ENCODE measurements at places on chromosomes 6 and 20.

DNA sequence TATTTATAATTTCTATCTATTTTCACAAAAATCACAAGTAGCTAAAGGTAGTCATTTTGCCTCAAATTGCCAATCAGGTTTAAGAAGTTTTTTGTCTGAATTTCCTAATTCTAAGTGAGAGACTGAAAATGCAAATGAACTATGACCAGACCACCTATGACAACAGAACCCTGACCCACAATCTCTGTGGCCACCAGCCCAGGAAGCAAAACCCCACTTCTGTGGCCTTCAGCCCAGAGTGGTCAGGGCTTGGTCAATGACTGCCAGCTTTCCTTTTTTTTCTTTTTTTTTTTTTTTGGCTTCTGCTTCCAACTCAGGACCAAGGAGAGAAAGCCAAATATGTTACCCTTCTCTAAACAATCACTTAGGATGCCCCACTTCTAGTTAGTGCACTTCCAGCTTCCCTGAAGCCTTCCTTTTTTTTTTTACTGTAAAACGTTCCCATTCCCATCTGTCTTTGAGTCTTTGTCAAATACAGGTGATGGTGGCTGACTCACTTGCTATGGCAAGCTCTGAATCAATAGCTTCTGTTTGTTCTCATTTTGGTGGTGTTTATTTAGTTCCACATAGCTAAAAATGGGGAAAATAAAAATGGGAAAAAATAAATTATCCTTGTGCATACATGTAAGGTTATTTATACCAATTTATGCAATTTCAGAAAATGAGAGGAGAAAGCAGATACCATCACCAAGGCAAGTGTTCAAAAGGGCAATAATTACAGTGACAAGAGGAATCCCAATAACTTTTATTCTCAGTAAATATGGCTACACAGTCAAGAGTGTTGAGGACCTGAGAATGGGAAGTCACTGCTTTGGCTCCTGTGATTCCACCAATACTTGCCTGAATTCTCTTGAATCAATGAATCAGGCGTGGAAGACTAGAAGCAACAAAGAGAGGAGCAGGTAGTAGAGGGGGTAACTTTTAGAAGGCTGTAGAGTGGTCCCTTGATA, 170.3 kb upstream of the PDE7B start:
- DNase-seq: no peak

DNA sequence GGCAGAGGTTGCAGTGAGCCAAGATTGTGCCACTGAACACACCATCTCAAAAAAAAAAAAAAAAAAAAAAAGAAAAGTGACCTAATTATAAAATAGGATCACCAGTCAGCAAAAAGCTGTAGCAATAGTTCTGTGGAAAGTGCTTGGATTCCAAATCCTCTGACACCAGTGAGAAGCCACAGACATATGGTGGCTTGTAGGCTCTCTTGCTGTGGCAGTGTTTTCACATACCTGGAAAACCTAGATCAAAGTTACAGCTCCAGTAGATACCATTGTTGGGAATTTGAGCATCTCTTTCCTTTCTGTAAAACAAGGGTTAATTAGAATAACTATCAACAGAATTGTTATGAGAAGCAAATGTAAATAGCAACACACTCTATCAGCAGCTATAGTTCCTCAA, 4.1 kb downstream of the CCDC170 start:
- no peak for DNase-seq

DNA sequence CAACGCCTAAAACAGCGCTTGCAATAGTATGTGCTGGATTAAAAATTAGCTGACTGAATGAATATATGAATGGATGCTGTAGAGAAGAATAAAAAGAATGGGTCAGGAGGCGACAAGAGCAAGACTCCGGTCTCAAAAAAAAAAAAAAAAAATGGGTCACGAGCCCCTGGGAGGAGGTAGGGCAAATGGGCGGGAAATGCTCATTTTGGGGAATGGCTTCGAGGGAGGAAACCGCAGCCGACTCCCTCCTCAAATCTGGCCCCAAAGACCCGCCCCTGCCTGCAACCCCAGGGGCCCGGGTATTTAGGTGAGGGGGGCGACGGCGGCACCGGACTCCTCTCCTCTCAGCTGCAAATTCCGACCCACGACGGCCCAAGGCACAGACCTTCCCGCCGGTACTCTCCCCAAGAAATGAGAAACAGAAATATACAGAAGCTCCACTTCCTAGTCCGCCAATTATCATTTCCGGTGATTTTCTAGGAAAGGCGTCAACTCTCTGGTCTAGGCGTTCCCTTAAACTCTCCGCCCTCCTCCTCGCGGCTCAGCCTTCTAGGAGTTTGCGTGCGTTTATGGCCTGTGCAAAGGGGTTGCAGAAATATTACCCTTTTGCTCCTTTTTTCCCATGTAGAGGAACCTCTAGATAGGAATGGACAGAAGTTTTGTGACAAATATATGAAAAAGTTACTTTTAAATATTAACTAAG, at the start of gene ZNF311:
ZNF311 (minus strand) TSS at position 133 of the 703 bp plus-strand sequence. CDS start 1,361 bp downstream, outside the sequence.
- no peak for DNase-seq

GRCh38 chr20:62668441-62669027, 26.2 kb downstream of the SLCO4A1 start:
- peak; percentile 15 for DNase-seq

DNA sequence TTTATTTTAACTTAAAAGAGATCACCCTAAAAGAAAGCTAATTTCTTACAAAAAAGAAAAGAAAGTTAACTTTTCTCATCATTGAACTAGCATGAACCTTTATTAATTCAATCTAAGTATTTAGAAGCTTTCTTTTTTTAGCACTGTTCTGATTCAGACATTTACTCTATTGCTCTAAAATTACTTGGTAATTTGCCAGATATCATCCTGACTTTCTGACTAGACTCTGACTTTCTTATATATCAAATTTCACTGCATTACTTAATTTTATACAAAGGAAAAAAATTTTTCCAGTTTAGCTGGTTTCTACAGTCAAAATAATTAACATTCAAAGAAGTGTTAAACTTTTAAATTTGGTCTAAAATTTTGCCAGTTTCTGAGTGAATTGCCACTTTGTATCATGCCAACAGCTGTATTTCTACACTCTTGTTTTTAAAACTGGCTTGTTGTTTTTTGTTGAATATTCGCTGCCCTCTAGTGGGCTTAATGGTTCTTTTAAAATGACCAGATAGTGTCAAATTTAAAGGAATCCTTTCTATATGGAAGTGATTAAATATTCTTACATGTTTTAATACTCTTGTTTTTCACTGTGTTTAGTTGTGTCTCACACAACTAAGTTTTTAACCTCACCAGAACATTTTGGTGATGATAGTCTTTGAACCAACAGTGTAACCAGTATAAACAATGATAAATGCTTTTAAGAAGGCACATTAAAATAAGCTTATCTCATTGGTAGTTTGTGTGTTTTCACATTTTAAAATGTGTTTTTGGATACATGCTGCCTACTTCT, 102.0 kb downstream of the POPDC3 start:
- no peak for DNase-seq

- DNase-seq: no peak
Observed at GRCh38 chr20:19268426-19268825, 56.0 kb downstream of the SLC24A3 start.

- no peak for DNase-seq
Observed at GRCh38 chr6:4313044-4313686, 177.8 kb upstream of the ECI2 start.

DNA sequence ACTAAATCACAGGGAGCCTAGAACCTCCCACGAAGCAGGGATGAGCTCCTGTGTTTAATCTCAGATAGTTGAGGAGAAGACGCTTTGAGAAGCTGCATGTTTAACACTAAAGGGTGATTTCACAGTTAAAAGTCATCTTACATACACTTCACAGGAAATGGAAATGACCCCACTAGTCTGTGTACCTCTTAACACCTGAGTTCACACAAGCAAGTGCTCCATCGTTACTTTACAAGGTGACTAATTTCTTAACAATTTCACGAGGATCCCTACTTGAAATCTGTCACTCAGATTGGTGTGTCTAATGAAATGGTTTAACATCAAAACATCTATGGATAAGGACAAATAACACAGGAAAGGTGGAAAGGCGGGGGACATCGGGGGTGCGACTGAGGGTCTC, 93.8 kb upstream of the RPS6KA2 start:
- no peak for DNase-seq

GRCh38 chr6:169577236-169577635, 124.6 kb downstream of the WDR27 start:
- no peak for DNase-seq

GRCh38 chr6:15629487-15629886, 33.3 kb downstream of the DTNBP1 start:
- DNase-seq: no peak

DNA sequence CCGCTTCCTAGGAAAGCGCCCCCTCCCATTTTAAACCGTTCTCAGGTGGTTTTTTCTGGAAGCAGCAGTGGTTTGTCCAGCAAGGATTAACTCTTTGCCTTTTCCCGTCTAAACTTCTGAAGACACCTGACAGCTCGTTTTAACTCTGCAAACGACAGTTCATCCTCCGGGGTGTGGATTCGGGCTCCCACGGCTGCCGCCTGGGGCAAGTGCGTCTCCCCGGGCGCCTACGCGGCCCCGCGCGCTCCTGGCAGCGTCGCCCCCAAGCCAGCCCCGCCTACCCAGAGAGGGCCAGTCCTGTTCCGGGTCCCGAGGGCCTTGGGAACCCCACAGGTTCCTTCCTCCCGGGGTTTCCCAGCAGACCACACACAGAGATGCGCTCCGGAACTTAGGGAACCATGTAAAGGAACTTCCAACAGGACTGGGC, 54.4 kb downstream of the PRR18 start:
- no peak for DNase-seq

- DNase-seq: no peak
Observed at GRCh38 chr6:169962604-169963469, 211.4 kb downstream of the ERMARD start.

DNA sequence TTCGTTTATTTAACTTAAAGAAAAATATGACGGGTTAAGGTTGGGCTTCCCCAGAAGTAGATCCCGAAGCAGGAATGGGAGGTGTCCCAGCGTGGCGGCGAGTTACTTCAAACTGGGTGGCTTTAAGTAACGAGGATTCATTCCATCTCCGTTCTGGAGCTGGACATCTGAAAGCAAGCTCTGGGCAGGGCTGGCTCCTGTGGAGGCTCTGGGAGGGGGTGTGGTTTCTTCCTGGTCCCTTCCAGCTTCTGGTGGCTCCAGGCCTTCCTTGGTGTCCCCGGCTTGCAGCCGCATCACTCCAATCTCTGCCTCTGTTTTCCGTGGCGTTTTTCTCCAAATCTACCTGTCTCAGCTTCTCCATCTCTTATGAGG, 47.3 kb upstream of the BHLHE23 start:
- DNase-seq: no peak

GRCh38 chr6:21193790-21194475, 399.6 kb upstream of the SOX4 start:
- no peak for DNase-seq

GRCh38 chr6:71512256-71512655, 223.6 kb downstream of the OGFRL1 start:
- DNase-seq: no peak

- DNase-seq: no peak
Observed at GRCh38 chr6:47366335-47366890, 56.7 kb upstream of the TNFRSF21 start.

GRCh38 chr6:1390133-1390945, 963 bp downstream of the FOXF2 start:
- no peak for DNase-seq

DNA sequence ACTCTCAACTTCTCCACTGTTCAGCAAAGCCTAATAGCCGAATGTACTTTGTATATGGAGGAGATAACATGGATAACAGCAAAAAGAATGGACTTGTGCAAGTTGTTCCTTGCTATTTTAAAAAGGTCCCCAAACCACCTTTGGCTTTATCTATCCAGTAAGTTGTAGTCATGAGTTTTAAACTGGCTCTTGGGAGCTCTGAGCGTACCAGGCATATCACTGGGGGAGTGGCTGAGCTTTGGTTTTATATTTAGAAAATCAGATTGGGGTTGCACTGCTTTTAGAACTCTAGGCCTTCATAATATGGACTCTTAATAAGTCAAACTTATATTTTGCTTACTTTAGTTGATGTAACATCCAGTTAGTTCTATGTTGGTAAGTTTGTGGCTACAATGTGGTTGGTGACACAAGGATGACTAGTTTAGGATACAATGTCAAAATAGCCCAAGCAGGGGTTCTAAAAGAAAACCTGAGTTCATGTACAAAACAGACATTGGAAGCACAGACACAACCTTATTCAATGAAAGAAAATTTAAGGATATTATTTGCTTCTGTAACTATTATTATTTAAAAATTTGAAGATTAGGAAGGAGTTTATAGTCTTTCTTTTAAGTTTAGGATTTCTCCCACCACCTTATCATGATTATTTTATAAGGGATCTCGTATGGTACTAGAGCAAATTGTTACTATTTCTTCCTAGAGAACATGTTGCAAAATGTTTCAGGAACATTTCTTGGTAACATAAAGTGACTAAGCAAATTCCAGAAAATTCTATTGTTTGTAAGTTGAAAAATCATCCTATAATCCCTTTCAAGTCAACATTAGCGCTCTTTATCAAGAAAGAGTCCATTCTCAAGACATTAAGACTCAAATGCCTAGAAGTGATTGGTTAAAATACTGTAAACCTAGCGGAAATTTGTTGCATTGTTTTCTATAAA, 165.8 kb upstream of the SUPT3H start:
- no peak for DNase-seq

DNA sequence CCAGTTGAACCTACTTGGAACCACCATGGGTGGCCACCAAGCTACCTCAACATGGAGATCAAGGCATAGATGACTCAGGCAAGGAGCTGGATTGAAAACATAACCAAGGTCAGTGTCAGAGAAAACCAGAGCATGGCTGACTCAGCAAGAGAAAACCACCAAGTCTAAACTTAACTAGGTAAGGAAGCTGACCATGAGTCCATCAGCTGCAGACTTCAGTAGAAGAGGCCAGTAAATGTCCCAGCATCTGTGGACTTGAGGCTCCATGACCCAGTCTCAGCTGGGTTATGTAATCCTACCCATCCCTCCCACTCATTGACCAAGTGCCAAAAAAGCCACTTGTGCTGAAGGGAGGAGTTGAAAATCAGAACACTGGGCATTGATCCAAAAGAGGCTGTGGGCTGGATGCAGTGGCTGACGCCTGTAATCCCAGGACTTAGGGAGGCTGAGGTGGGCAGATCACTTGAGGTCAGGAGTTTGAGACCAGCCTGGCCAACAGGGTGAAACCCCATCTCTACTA, 93.7 kb upstream of the CBLN4 start:
- no peak for DNase-seq

GRCh38 chr6:149395185-149395584, 4.9 kb upstream of the SUMO4 start:
- no peak for DNase-seq
